ENCODE measurements at places on chromosomes 11 and 22.
A peak's percentile ranks its signal among the peaks of the same experiment; 100 is the strongest.

DNA sequence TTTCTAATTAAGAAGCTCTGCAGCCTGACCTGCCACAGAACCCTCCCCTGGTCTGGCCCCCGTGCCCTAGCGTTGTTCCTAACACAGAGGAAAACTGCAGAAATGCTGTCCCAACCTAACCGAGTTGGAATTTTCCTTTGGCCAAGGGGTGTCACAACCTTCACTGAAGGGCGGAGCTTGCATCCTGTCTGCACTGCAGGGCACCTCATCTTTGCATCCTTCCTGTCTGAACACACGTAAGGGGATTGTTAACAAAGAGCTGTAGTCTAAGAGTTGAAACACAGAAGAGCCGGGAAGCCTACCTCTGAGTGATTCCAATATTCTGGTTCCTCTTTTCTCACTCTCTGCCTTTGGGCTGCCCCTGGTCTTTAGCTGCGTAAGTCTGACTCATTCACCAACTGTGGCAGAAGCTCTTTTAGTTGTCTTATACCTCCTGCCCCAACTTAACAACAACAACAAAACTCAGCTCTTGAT is 1.6 kb downstream of the DIXDC1 start:
- DNase-seq: no peak

DNA sequence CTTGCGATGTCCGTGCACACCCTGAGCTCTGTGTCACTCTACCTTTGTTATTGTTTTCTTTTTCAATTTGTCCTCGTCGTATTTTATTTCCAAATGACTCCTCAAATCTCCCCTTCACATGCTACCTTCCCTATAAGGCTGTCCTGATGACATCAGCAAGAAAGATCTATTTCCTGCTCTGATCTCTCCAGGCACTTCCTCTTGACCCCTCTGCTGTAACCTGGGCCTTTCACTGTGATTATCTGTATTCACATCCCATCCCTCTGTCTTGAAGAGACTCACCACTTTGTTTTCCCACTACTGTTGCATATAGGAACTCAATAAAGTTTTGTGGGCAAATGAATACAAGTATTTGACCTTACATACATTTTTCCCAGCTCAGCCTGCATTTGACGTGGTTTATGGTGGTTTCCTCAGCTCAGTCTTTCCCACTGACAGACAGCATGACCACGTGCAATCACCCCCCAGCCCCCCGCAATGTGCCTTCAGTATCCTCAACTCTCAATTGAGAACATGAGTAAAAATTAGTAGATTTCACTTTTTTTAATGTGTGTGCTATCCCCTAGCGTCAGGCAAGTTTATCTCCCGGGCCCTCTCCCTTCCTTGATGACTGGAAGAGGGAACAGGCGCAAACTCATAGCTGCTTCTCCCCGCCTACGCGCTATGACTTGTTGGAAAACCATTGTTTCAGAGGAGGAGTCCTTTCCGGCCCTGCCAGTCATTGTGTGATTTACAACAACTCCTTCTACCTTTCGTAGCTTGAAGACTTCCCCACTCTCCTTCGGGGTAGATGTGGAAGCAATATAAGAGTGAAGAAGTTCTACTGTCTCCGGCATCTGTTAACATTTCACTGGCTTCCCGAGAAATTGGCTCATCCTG is 498.5 kb downstream of the NTM start:
- no peak for DNase-seq

GRCh38 chr22:37498289-37498909 is 12.2 kb upstream of the MFNG start:
- peak; percentile 44 for DNase-seq

- no peak for DNase-seq
Measured at GRCh38 chr11:63352144-63352543, 17.4 kb upstream of the SLC22A9 start.

DNA sequence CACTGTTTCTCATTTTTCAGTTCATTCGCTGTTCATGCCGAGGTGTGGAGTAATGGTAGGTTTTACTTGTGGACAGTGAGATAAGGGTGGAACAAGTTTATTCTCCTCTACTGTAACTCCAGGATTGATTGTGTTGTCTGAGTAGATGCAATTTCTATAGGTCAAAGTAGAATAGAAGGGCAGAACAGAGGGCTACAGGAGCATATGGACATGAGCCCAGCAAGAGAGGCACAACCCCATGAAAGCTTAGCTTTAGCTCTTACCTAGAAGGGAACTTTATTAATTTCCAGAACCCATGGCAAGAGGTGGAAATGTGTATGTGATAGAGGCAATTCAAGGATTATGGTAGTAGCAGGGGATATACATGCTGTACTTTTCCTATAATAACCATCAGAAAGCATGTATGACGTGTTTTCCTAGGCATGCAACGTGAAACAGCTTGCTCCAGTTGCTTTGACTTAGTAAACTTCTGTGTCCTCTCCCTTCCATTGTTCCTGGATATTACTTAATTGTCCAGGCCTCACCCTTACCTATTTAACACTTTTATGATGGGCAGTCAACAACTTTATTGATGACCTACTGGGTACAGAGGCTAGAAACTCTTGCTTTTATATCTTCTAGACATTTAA is 13.8 kb upstream of the SLC37A2 start:
- DNase-seq: no peak

- DNase-seq: no peak
Measured at GRCh38 chr11:125088576-125089455, 22.6 kb downstream of the TMEM218 start.

GRCh38 chr11:45157247-45158209 is 11.1 kb downstream of the PRDM11 start:
- no peak for DNase-seq

DNA sequence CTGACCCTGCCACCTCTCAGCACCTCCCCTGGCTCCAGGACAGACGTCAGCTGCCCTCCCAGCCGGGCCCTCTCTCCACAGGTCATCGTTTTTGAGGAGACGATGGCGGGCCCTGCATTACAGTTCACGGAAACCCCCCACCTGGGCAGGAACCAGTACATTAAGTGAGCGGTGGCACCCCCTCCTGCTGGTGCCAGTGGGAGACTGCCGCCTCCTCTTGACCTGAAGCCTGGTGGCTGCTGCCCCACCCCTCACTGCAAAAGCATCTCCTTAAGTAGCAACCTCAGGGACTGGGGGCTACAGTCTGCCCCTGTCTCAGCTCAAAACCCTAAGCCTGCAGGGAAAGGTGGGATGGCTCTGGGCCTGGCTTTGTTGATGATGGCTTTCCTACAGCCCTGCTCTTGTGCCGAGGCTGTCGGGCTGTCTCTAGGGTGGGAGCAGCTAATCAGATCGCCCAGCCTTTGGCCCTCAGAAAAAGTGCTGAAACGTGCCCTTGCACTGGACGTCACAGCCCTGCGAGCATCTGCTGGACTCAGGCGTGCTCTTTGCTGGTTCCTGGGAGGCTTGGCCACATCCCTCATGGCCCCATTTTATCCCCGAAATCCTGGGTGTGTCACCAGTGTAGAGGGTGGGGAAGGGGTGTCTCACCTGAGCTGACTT is 37.0 kb downstream of the B3GAT1 start:
- no peak for DNase-seq

GRCh38 chr11:120244476-120245365 is 4.8 kb downstream of the POU2F3 start:
- DNase-seq: no peak

DNA sequence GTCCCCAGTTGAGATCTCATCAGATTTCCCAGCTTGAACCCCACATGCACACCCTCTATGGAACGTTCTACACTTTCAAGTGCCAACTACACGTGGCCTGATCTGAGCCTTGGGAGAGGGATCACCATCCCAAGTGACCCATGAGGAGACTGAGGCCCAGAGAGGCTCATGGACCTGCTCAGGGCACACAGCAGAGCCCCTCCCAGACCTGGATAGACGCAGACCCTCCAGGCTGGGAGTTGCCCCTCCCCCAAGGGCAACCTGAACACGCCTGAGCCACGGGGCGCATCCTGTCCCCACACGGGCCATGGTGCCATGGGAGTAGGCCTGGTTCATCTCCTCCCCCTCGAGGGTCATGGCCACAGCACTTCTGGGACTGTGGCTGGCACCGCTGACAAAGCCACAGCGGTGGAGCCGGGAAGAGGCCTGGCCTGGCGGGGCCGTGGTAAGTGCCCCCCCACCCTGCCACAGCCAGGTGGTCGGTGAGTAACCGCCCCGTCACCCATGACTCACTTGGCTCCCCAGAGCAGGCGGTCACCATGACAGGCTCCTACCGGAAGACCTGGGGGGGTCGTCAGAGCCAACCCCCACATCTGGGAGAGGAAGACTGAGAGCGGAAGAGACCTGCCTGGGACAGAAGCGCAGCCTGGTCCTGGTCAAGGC is 8.1 kb downstream of the WNT7B start:
- DNase-seq: no peak

- DNase-seq: no peak
Measured at GRCh38 chr11:121749691-121750090, 296.9 kb upstream of the SORL1-AS1 start.
